ENCODE measurements at places on chromosomes 6 and 20. TPM values are rescaled to one million over a fixed set of nuclear protein-coding genes. Genes with fewer than 3 reads are reported as not detected.

TEAD3 gene
- 9.7 TPM for total RNA-seq

C6orf163 gene
- total RNA-seq = 2.6 TPM

TTK gene
- total RNA-seq = 139 TPM

PRND gene
- total RNA-seq = not detected

FAM83B gene
- 5.3 TPM for total RNA-seq

AKAP7 gene
- 15.5 TPM for total RNA-seq

DYNLT2 gene
- total RNA-seq = 4.7 TPM

PNLDC1 gene
- total RNA-seq = 0.06 TPM

FOXC1 gene
- total RNA-seq = 0.45 TPM

PLEKHG1 gene
- total RNA-seq = 4.6 TPM

- no peak for DNase-seq
- H3K27ac ChIP-seq = no peak overlapping the region
- H3K27me3 ChIP-seq = no peaks in the 10 kb centered on the region
- H3K36me3 ChIP-seq = no peaks in the 10 kb centered on the region
These were observed 438.1 kb downstream of the BCKDHB start for GRCh38 chr6:80544555-80544954.

DNA sequence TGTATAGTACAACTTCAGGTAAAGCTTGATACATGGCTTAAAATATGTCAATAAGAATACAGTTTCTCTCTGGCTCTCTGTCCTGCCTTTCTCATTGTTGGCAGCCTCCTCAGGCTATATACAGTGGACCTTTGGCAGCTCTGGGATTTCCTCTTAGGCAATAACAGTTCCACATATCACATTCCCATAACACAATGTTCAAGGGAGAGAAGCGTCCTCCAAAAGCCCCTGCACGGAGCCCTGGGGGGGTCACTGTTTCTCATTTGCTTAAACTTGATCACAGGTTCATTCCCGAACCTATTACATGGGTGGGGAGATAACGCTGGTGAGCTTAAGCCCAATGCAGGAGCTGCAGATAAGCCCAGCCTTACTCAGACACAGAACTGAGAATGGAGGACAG, 4.4 kb upstream of the FLRT3 start:
- no peak overlapping the region for H3K27ac ChIP-seq
- no peaks in the 10 kb centered on the region for H3K36me3 ChIP-seq
- H3K4me1 ChIP-seq = peaks cover 11% of the 10 kb centered on the region
- no peak overlapping the region for H3K4me3 ChIP-seq
- H3K27me3 ChIP-seq = no peaks in the 10 kb centered on the region

DNA sequence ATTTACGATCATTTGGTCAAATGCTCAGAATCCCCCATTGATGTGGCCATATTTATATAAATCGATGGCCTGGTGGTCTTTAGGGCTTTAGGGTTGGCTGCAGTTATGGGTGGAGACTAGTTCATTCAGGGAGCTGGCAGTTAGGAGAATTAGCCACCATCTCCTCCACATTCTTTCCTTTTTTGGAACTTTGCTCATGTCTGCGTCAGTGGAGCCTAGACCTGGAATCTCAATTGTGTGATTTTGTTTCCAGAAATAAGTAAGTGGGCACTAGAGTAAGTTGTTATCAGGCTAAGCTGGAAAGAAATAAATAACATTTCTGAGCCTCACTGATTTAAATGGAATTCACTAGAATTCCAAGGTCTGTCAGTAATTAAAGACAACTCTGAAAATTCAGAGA, 29.0 kb upstream of the ELOVL5 start:
- no peaks in the 10 kb centered on the region for H3K27me3 ChIP-seq
- DNase-seq = no peak
- no peak overlapping the region for H3K27ac ChIP-seq
- H3K36me3 ChIP-seq = no peaks in the 10 kb centered on the region

DNA sequence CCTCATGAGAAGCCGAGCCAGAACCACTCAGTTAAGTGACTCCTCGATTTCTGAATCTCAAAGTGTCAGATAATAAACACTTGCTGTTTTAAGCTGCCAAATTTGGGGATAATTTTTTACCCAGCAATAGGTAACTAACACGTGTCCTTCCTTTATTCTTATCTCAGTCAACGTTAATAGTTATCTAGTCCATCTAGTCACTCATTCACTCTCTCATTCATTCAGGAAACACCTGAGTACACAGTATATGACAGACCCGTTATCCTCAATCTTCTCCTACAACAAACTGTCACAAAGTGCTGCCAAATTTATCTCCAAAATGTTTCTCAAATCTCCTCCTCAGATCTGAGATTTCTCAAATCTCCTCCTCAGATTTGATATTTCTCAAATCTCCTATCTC, 13.1 kb downstream of the FAM184A start:
- H3K27ac ChIP-seq = no peak overlapping the region
- no peak overlapping the region for H3K4me3 ChIP-seq
- no peaks in the 10 kb centered on the region for H3K4me1 ChIP-seq
- no peaks in the 10 kb centered on the region for H3K27me3 ChIP-seq
- DNase-seq = no peak
- H3K36me3 ChIP-seq = no peaks in the 10 kb centered on the region

GRCh38 chr6:4687989-4688947, 87.9 kb upstream of the CDYL start:
- DNase-seq = no peak
- no peaks in the 10 kb centered on the region for H3K27me3 ChIP-seq
- H3K27ac ChIP-seq = no peak overlapping the region
- H3K36me3 ChIP-seq = no peaks in the 10 kb centered on the region
- H3K4me1 ChIP-seq = peaks cover 7% of the 10 kb centered on the region

DNA sequence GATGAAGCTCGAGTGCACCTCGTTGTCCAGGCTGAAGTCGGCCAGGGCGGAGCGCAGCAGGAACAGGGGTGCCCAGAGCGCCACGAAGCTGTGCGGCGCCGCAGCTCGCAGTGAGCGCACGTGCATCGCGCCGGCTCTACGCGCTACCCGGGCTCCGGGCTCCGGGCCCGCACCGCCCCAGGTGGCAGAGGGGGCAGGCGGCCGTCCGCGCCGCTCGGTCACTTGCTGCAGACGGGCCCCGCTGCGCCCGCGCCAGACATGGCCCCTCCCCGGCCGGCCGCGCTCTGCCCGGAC, 497 bp downstream of the BMP7 start:
- peak overlapping the region; percentile 81 for H3K4me3 ChIP-seq
- no peaks in the 10 kb centered on the region for H3K36me3 ChIP-seq
- peaks cover 53% of the 10 kb centered on the region for H3K27me3 ChIP-seq
- H3K4me1 ChIP-seq = peaks cover 63% of the 10 kb centered on the region

GRCh38 chr6:98039904-98040607, 757.0 kb upstream of the MMS22L start:
- no peak overlapping the region for H3K4me3 ChIP-seq
- DNase-seq = peak; percentile 47
- no peaks in the 10 kb centered on the region for H3K27me3 ChIP-seq
- no peaks in the 10 kb centered on the region for H3K36me3 ChIP-seq
- H3K27ac ChIP-seq = peak overlapping the region; percentile 93
- H3K4me1 ChIP-seq = peaks cover 90% of the 10 kb centered on the region

DNA sequence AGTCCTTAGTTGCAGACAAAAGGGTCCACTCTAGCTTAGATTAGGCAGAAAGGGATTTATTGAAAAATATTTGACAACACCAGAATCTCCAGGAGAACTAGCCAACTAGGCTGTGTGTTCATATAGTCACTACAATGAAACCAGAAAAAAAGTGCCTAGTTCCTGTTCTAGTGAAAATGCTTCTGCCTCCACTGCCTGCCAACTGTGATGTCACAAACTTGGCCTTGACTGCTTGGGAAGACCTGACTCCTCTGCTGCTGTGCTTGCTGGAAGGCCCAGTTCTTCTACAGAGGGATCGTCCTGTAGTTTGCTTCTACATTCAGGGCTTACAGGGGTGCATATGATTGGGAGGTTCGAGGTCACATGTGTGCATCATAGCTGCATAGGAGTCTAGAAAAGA, 40.3 kb upstream of the XRN2 start:
- H3K36me3 ChIP-seq = no peaks in the 10 kb centered on the region
- no peak for DNase-seq
- no peak overlapping the region for H3K27ac ChIP-seq
- H3K4me3 ChIP-seq = no peak overlapping the region
- no peaks in the 10 kb centered on the region for H3K27me3 ChIP-seq

DNA sequence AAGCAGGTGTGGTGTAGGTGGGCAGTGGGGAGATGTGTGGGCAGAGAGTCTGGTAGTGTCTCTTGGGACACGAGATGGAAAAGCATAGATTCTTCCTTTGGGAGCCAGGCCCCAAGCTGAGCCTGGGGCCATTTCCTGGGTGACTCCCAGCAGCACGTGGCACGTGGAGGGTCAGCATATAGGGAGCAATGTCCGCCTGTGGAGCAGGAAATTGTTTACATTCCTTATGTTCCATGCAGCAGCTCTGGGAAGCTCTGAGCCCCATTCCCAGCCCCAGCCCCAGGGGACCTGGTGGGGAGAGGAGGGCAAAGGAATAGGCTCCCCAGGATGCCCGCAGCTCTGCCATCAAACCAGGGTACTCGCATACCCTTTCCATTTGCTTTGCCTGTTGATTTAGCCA, 57.6 kb downstream of the DAAM2 start:
- no peaks in the 10 kb centered on the region for H3K27me3 ChIP-seq
- no peaks in the 10 kb centered on the region for H3K36me3 ChIP-seq
- no peak overlapping the region for H3K4me3 ChIP-seq

- no peaks in the 10 kb centered on the region for H3K36me3 ChIP-seq
- no peaks in the 10 kb centered on the region for H3K27me3 ChIP-seq
- DNase-seq = no peak
- H3K4me3 ChIP-seq = no peak overlapping the region
These were observed 52.7 kb upstream of the MYB start for GRCh38 chr6:135128268-135128914.

- H3K4me1 ChIP-seq = peaks cover 6% of the 10 kb centered on the region
- no peak for DNase-seq
- H3K4me3 ChIP-seq = no peak overlapping the region
- H3K27ac ChIP-seq = no peak overlapping the region
These were observed 9.7 kb upstream of the EDN1 start for GRCh38 chr6:12280458-12280857.

- H3K4me1 ChIP-seq = no peaks in the 10 kb centered on the region
- H3K36me3 ChIP-seq = no peaks in the 10 kb centered on the region
- DNase-seq = no peak
- H3K27ac ChIP-seq = no peak overlapping the region
- no peaks in the 10 kb centered on the region for H3K27me3 ChIP-seq
- H3K4me3 ChIP-seq = no peak overlapping the region
These were observed 193.9 kb upstream of the MOCS1 start for GRCh38 chr6:40128127-40128526.

DNA sequence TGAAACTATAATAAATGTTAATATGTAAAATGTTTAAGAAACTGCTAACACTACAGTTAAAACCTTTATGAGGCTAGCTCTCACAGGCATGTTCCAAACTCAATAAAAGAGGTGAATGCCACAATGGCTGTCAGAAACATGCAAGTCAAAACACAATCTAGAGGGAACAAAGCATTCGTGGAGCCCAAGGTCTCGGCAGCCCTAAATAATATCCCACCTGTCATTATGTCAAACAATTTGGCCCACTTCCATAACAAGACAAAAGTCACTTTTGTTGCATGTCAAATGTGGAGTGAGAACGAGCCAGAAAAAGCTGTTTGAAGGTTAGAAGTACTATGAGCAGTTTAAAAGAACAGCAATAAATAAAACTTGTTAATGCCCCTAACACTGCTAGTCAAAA, 181.9 kb downstream of the GMDS start:
- H3K4me1 ChIP-seq = peaks cover 13% of the 10 kb centered on the region
- H3K27ac ChIP-seq = no peak overlapping the region
- H3K4me3 ChIP-seq = no peak overlapping the region
- H3K27me3 ChIP-seq = no peaks in the 10 kb centered on the region
